ENCODE measurements at places on chromosomes 7 and 10.

- DNase-seq: no peak
Measured at GRCh38 chr7:19964246-19964645, 190.8 kb upstream of the TMEM196 start.

- peak; percentile 44 for DNase-seq
Measured at GRCh38 chr10:131830446-131831130, 70.2 kb upstream of the PPP2R2D start.

- no peak for DNase-seq
Measured at GRCh38 chr7:54946764-54947163, 72.1 kb upstream of the EGFR start.

DNA sequence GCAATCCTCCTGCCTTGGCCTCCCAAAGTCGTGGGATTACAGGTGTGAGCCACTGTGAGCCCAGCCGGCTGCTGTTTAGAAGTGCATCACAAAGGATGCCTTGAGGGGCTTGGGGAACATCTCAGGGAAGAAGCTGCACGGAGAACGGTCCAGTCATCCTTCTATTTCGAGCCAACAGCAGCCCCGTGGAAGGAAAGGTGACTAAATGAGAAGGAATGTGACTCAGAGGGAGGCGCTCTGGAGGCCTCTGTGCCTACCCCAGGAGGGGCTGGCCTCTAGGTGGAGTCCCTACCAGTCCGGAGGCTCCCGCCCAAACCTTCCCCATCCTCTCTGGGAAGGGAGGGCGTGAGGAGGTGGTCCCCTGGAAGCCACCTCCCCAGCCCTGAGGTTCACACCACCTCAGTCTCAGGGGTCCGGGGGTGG, 76.2 kb downstream of the CTBP2 start:
- no peak for DNase-seq

DNA sequence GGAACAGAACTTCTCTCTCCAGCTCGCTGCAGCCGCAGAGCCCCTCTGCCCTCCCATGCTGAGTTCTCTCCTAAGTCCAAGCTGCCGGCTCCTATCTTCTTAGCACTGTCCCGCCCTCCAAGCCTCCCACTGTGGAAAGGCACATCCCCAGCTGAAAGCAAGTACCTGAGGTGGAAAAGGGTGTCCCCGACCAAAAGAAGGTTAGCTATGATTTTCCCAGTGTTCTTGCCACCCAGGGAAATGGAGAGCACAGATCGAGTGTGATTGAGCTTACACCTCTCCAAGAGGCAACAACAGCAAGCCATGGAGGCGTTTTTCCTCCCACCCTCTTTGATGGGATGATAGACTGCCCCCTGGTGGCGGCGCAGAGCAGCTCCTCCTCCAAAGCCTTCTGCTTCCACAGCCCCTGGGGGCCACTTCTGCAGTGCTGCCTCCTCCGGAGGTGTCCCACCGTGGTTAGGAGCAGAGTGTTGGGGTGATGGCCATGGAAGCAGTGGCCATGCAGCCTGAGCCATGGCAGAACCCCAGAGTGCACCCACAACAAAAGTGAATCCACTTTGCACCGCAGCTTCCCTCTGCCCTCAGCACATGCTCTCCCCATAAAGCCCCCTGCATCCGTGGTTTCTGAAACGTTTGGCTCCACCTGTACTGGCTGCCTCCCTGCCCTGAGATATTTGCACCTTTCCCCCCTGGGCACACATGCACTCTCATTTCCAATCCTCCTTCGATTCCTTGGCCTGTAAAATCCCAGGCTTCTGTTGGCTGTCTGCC, 143.1 kb upstream of the STK17A start:
- peak; percentile 40 for DNase-seq

- DNase-seq: no peak
Measured at GRCh38 chr10:12907656-12908055, 93.9 kb downstream of the CCDC3 start.

GRCh38 chr10:48551861-48552591, 52.8 kb downstream of the ARHGAP22 start:
- DNase-seq: peak; percentile 65

DNA sequence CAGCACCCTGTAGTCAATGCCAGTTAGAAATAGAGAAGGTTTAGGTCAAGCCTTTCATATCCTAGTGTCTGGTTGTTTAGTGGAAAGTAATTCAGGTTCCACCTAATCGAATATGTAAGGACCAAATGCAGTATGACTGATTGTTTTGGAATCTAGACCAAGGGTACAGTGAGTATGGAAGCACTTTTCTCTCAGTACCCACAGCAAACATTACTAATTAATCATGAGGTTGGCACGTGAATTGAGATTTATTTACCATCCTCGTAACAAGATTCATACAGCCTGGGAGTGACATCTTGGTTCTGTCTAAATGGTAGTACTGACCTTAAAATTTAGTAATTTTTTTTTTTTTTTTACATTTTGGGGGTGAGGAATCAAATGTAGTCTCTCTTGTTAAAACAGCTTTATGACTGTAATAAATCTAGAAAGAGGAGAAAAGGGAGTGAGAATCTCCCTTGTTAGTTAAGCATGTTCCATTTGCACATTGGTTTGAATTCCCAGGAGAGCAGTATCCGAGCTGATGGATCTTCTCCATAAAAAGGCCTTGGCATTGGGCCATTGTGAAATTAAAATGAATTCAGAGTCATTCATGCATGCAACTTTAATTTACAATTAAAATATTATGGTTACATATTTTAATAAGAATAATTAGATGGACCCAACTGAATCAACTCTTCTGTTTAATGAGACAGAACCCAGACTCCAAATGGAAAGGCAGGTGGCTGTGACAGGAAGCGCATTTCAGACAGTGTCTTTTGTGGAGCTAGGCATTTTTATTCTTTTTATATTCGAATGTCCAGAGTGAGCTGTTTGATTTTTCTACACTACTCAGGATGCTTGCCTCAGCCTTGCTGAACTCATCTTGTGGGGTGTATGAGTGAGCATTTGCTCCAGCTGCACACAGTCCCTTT, 57.6 kb downstream of the SNX10 start:
- DNase-seq: no peak

DNA sequence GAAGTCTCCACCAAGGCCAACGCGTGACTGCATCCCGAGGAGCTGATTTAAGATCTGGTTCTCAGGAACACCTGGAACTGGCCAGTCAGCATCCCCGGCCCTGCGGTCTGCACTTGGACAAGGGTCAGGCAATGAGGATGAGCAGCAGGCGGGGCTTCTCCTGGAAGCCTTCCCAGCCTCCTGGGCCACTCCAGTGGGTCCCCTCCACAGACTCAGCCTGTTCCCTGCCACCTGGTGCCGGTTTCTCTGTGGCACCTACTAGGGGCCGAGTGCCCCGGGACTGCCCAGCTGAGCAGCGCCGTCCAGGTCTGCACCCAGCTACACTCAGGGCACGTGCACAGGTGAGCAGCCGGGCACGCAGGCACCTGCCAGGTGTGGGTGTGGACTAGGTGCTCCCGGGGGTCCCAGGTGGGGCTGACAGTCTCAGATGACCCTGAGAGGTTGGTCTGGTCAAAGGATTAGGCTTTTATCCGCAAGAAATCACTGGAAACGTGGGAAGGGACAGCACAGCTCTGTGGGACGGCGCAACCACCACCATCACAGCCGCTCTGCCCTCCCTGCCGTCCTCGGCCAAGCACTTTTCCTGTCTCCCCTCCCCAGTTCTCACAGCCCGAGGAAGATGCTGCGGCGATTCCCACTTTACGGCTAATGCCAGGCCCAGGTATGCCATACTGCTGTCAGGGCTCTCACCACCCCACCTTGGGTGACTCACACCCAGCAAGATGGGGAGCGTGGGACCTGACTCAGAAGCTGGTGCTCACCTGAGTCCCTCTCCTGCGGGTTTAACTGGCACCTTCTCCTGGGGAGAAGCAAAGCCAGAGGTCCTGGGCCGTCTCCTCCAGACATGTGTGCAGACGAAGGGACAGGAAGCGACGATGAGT, 166.0 kb downstream of the RNF216 start:
- no peak for DNase-seq

GRCh38 chr7:47897831-47898230, 50.4 kb downstream of the PKD1L1 start:
- no peak for DNase-seq

DNA sequence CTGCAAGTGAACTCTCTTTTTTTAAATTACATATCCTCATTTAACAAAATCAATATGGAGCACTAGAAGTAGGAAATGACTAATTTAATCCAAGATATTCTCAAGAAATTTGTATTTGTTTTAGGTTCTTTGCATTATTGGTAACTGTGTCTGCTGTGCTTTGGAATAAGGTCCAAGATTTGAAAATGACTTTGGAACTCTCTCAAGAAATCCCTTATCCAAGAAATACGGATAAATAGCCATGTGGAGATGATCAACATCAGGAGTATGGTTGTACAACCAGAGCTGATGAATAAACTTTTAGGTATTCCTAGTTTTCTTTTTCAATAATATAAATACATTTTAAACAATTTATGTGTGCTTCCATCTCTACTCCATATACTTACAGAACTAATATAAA, 279.9 kb upstream of the SEMA3C start:
- DNase-seq: no peak

GRCh38 chr10:23826421-23826820, 382.5 kb upstream of the KIAA1217 start:
- peak; percentile 26 for DNase-seq

DNA sequence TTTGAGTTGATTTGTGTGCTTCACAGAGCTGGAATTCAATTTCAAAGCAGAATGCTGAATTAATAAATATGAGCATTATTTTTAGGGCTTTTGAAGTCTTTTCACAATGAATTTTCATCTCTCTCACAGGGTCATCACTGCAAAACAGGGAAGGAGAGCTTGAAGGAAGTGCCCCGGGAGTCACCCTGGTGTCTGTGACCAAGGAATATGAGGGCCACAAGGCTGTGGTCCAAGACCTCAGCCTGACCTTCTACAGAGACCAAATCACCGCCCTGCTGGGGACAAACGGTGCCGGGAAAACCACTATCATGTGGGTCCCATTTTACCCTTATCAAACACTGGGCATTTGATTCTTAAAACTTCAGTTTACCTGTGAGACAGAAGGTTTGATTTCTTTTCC, 217.7 kb downstream of the ABCA13 start:
- no peak for DNase-seq

DNA sequence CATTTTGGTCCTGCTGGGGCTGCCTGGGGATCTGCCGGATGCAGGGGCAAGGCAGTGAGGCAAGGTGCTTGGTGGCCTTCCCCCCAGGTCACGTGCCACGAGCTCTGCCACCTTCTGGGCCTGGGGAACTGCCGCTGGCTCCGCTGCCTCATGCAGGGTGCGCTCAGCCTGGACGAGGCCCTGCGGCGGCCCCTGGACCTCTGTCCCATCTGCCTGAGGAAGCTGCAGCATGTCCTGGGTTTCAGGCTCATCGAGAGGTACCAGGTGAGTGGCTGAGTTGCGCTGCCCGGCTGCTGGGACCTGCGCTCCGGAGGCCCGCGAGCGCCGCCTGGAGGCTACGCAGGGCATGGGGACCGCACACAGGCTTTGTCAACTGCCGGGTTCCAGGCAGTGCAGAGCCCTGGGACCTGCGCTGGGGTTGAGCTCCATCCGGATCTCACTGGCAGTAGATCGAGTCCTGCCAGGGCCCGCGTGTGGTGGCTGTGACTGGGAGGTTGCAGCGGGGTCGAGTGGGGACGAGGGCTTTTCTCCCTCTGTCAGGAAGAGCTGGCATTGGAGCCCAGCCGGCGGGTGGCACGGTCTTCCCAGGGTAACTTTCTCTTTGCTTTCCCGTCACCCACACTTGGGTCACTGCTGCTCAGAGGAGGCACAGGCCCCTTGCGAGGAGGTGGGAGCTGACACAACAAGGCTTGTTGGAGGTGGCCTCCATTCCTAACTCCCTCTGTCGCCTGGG, 21.7 kb downstream of the AMZ1 start:
- peak; percentile 78 for DNase-seq

DNA sequence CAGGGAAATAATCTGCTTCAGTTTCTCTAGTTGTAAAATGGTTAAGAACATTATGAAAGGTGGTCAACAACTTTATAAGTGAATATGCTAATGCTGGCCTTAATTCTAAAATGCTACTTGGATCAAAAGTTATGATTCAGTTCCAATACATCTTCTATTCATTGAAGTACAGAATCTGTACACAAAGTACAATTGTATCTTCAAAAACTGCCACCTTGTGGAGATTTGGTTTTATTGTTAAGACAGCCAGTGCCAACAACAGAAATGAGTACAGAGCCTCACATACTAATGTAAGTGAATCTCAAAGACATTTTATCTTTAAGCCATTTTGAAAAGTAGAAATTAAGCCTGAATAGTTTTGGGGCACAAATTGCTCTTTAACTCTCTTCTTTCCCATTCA, 194.0 kb downstream of the CFTR start:
- DNase-seq: no peak

DNA sequence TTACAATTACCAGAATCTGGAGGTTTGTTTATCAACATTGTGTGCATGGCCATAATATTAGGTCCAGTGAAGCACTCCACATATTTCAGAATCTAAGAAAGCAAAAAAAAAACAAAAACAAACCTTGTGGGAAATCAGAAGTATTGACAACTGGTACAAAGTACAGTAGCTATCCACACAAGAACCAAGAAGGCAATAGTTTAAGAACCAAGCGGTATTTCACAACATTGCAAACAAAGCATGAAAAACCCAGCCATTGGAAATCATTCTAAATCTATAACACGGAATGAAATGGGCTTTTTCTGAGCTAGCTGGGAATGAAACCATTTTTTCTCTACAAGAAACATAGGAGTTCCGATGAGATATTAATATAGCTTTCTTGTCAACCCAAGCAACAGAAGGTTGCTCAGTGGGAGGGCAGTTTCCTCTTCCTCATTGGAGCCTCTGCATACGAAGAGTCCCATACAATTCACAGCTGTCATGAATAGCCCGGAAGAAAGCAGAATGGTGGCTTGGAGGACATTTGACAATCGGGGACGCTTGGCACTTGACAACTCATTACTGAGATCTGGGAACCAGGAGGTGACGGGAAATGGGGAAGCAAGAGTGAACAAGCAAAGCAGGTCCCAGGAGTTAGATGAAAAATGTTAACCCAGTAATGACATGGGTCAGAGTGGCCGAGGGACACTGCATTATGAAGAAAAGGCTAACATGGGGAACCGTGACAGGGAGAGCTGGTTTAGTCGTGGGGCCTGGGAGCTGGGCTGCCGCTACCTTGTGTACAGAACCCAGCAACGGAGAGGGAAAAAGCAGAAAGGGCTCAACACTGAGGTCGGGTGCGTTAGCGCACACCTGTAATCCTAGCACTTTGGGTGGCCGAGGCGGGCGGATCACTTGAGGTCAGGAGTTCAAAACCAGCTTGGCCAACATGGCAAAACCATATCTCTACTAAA, 7.8 kb downstream of the PHYH start:
- DNase-seq: no peak

GRCh38 chr10:7438196-7438986, 27.6 kb upstream of the SFMBT2 start:
- DNase-seq: no peak

DNA sequence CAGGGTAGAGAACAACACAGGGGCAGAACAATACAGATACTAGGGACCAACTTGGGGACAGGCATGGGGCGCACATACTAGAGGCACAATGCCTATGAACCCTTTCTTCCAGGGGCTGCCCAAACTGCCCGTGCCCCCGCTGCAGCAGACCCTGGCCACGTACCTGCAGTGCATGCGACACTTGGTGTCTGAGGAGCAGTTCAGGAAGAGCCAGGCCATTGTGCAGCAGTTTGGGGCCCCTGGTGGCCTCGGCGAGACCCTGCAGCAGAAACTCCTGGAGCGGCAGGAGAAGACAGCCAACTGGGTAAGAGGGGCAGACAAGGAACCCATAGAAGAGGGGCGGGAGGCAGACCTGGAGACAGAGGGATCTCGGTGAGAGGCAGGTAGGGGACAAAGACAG, 5.8 kb downstream of the CHAT start:
- DNase-seq: no peak
